ENCODE measurements at places on chromosomes 11 and 22.

GRCh38 chr22:33166206-33166605, 108.0 kb upstream of the SYN3 start:
- no peak for DNase-seq

DNA sequence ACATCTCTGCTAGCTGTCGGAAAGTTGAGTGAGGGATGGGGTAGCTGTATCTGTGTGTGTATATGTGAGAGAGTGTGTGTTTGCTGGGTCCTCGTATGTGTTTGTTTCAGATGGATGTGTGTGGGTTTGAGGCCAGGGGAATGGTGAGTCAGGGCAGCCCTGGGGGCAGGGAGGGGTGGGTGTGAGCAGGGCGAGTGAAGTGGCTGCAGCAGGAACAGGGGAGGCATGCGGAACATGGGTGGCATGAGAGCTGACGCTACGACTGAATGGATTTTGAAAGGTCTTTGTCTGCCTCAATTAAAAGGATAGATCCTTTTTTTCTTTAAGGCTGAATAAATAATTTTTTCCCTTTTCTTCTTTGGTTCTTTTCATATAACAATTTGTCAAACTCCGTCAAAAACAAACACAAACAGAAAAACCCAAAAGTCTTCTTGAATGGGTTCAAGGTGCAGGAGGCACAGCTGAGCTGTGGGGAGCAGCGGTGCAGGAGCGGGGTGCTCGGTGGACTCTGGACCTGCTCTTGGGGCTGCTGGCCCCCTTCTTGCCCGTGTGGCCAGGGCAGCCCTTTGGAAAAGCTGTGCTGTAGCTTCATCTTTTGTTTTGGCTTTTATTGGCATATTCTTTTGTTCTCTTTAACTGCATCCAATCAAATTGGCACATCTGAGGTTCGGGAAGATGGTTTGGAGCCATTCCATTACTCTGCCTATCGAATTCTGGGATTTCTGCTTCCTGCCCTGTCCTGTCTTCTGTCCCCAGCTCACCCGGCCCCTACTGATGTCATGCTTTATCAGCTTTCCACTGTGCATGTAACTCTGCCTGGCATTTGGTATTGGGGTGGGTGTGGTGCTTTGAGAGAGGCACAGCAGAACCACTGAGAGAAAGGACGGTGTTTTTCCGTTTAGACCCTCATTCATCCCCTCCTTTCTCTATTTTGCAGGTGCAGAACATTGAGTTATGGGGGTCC, 80.1 kb downstream of the ADAMTS15 start:
- DNase-seq, result no peak

DNA sequence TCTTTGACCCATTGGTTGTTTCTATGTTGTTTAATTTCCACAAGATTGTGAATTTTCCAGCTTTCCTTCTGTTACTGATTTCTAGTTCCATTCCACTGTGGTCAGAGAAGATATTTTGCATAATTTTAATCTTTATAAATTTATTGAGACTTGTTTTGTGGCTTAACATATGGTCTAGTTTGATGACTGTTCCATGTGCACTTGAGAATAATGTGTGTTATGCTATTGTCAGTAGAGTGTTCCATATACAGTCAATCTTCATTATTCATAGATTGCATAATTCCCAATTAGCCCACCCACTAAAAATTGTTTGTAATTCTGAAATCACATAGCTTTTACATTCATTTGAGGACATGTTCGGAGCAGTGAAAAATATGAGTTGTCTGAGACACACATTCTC, 346.1 kb upstream of the DDI1 start:
- no peak for DNase-seq

DNA sequence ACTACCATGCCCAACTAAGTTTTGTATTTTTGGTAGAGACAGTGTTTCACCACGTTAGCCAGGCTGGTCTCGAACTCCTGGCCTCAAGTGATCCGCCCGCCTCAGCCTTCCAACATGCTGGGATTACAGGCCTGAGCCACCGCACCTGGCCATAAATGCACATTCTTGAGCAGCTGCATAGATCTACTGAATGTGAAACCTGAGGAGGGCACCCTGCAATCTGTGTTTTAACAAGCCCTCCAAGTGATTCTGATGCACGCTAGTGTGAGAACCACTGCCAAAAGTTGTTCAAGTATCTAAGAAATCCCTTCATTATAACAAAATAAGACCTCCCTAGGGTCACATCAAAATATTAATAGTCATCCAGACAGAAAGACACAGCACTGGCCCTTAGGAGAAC, 89.3 kb downstream of the RDX start:
- no peak for DNase-seq

GRCh38 chr11:132734217-132734616, 798.1 kb downstream of the OPCML start:
- no peak for DNase-seq

- DNase-seq, result no peak
Observed at GRCh38 chr11:19181531-19182261, 20.1 kb downstream of the CSRP3 start.

GRCh38 chr11:15826826-15827225, 529.5 kb downstream of the SOX6 start:
- no peak for DNase-seq

DNA sequence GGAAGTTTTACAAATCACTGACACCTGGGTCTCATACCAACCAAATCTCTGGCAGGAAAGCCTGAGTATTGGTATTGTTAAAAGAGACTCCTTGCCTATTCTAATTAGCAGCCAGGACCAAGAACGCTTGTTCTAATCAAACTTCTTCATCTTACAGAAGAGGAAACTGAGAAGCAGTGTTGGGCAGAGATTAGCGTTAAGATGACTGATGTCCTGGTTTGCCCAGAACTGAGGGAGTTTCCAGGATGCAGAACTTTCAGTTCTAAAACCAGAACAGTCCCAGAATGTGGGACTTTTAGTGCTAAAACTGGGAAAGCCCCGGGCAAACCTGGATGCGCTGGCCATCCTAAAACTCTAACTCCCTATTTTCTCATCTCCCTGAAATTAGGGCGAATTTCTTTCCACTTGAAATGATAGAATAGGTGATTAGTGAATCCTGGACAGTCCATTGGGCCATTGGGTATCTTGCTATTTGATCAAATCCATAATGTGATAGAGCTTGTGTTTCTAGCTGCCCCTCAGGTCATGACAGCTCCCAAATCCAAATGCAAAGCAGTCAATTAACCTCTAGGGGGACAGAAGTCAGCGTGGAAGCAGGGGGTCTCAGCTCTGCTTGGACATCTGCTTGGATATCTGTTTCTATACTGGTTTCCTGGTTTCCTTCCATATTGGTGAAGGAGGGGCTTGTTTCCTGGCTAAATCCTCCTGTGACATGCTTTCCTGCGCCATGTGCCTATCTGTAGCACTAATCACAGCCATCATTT, 16.0 kb upstream of the TMPRSS13 start:
- DNase-seq, result no peak

DNA sequence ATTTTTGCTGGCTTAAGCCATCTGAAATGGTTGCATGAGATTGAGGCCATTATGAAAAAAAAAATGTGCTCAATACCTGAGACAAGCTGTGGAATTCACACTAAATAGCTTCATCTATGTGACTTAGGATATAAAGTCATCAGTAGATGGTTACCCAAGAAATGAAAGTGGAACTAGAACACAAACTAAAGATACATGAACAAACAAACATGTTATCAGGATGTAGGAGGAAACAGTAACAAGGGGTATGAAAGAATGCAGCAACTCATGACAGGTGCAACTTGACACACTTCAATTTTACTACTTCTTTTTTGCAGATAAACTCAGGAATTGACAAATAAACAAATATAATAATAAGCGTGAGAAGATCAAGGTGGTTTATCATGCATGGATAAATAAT, 155.0 kb downstream of the WT1 start:
- no peak for DNase-seq

DNA sequence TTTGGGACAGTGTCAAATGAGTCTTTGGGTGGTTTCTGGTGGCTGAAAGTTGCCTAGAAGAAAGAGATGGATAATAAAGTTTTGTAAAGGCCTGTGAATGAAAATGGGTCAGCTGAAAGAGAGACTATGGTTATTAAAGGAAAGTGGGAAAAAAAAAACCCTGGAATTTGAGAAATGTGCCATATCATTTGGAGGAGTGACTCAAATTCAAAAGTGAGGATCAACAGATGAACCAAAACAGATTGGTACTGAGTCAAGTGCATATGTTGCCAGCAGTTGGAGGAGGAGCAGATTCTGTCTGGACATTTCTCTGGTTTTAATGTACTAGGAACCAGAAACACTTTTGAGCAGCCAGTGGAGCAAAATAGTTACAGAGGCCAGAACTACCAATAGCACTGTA, 339.8 kb downstream of the KCNA4 start:
- DNase-seq, result no peak

DNA sequence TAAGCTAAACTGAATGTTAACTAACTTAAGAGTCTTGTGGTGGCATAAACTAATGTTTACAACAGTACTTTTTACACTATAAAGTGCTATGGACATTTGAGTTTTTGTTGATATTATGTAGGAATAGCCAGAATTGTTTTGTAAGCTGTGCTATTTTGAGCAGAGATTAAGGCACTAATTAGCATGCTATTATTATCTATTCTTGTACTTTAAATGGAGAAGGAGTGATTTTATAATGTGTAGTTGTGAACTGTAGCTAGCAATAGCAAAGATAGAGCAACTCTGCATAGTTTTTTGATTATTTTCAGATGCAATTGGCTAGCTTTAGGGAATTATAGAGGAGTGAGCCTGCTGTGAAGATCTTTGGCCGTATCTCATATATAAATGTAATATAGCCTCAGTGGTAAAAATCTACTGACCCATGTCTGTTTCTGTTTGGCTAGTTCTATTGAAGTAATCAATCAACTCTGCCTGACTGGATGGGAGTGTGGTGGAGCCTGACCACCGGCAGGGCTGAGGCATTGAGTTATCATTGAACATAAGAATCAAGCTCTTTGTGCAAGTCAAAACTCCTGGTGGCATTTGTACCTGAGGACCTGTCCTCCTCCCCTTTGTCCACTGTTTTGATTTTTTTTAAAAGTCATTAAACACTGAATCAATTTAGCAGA, 34.3 kb downstream of the NCAM1 start:
- no peak for DNase-seq

GRCh38 chr22:44604455-44604854, 97.5 kb upstream of the PRR5 start:
- DNase-seq, result no peak

- DNase-seq, result no peak
Observed at GRCh38 chr22:19822301-19823117, 32.2 kb downstream of the GNB1L start.

GRCh38 chr11:34501500-34501899, 12.1 kb downstream of the ELF5 start:
- no peak for DNase-seq

GRCh38 chr22:45124176-45124847, 39.4 kb upstream of the NUP50 start:
- no peak for DNase-seq

GRCh38 chr11:119624102-119624615, 104.8 kb downstream of the NECTIN1 start:
- no peak for DNase-seq

DNA sequence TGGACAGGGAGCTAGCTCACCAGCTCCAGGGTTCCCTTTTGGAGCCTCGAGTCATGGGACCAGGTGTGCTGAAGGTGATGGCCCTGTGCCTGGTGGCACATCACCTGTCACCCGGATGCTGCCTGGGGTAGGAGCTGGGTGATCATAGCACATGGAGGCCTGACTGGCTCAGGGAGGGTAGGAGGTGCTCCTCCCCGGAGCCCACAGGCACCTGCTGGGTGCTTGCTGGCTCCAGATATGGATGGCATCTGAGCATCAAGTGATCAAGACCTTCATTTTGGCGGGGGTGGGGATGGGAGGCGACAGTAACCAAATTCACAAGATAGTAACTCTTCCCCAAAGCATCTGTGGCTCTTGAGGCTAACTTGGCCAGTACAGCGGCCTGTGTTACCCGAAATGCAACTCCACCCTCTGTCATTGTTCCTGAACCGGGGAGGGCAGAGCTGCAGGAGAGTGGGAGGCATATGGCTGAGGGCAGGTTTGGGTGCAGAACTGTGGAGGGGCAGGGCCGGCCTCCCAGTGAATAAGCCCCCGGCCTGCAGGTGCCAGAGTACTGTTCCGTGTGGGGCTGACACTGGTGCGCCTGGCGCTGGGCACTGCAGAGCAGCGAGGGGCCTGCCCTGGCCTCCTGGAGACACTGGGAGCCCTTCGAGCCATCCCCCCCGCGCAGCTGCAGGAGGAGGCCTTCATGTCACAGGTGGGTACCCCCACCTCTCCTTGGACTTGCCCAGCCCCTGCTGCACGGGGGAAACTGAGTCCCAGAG, 4.7 kb downstream of the TBC1D10C start:
- no peak for DNase-seq

- no peak for DNase-seq
Observed at GRCh38 chr11:17188675-17189074, 19.1 kb downstream of the PIK3C2A start.

DNA sequence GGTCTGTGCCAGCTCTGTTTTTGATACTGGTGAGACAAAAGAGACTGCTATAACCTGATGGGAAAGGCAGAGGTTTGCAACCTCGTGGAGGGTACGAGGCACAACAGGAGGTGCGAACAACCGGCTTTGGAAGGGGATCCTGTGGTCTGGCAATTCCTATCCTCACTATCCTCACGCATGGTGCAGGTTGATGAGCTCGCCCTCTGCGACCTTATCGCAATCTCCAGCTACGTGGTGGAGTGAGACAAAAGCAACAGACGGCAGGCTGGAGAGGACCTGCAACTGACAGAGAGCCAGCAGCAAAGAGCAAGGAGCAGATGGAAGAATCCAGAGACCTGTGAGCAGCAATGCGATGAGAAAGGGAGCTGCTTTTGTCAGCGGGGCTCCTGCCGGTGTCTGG, 47.3 kb upstream of the TSKU start:
- DNase-seq, result peak; percentile 41

GRCh38 chr11:44613153-44613552, 47.7 kb downstream of the CD82 start:
- no peak for DNase-seq

DNA sequence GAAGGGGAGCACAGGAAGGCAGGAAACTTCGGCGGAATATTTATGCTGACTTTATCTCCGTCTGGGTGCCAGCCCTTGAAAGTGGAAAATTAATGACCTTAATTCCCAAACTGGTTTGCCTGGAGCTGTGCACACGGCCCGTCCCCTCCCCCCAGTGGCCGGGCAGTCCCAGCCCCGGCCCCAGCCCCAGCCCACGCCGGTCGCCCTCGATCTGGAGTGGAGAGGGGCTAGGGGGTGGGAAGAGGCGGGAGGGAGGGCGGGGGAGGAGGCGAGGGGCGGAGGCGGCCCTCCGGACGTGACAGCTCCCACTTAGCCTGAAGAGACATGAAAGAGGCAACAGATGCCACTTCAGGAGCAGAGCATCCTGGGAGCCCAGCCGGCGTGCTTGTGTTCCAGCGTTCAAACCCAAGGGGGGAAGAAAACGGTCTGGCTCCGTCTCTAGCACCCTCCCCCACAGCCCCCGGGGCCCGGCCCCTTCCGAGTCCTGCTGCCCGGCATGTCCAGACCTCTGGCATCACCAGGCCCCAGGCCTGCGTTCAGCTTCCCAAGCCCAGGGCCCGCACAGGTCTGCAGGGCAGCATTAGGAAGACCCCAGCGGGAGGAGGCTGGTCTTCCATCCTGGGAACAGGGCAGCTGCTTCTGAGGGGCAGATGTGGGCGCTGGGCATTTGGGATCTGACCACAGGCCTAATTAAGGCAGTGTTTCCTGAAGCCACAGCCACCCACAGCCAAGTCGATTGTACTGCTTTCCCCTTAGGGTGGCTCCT, 20.0 kb upstream of the LMO1 start:
- DNase-seq, result peak; percentile 82

Measured in NCI-H1694 (cell line).